Activated naive CD4-positive, alpha-beta T cell (primary cell): ENCODE measurements at places on chromosomes 1 and 21.

DNA sequence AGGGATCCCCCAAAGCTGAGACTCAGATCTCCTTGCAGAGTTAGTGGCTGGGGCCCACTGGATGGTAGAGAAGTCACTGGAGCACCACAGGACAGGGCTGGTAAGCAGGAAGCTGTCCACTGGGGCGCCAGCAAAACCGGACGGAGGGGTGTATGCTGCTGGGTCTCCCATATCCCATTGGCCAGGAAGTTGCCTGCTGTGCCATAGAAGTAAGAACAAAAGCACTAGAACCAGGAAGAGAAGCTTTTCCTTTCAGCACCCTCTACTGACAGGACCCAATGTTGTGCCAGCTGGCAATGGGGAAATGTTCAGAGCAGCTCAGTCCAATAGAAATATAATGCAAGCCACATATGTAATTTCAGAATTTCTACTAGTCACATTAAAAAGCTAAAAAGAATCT is 146.6 kb downstream of the SPATA46 start:
- no peak for DNase-seq

DNA sequence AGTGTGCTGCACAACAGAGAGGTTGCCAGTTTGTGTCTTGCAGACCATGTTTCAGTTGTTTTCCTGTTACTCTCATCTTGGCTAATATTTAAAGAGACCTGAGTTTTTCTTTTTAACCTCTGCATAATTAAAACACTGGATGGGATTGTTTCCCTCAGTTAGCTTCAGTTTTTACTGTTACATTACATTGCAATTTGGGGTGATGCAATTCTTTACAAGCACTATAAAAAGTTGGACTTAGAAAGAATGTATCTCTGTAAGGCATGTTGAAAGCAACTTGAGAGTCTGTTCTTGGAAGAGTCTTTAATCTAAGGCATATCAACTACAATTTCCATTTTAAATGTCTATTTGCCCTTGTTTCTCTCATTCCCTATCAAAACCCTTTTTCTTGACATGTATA is 99.1 kb downstream of the DNM3 start:
- DNase-seq = no peak

GRCh38 chr21:18443701-18444100 is 40.1 kb upstream of the TMPRSS15 start:
- DNase-seq = no peak

- no peak for DNase-seq
These were observed 59.9 kb upstream of the SOD1 start for GRCh38 chr21:31599563-31599962.
